HCT116 (cell line): ENCODE measurements at places on chromosomes 2 and 18. TPM values are rescaled to one million over a fixed set of nuclear protein-coding genes. Genes with fewer than 3 reads are reported as not detected.

Gene MYCN
- total RNA-seq: not detected

Gene CSRNP3
- 0.05 TPM for total RNA-seq

Gene CRACDL
- 1.1 TPM for total RNA-seq

Gene PARD3B
- total RNA-seq: 2.0 TPM

GRCh38 chr2:156110890-156111289 lies 221.6 kb downstream of the NR4A2 start:
- no peaks in the 10 kb centered on the region for H3K36me3 ChIP-seq
- no peak overlapping the region for H3K4me3 ChIP-seq
- H3K27me3 ChIP-seq: no peaks in the 10 kb centered on the region
- peak; percentile 37 for DNase-seq

DNA sequence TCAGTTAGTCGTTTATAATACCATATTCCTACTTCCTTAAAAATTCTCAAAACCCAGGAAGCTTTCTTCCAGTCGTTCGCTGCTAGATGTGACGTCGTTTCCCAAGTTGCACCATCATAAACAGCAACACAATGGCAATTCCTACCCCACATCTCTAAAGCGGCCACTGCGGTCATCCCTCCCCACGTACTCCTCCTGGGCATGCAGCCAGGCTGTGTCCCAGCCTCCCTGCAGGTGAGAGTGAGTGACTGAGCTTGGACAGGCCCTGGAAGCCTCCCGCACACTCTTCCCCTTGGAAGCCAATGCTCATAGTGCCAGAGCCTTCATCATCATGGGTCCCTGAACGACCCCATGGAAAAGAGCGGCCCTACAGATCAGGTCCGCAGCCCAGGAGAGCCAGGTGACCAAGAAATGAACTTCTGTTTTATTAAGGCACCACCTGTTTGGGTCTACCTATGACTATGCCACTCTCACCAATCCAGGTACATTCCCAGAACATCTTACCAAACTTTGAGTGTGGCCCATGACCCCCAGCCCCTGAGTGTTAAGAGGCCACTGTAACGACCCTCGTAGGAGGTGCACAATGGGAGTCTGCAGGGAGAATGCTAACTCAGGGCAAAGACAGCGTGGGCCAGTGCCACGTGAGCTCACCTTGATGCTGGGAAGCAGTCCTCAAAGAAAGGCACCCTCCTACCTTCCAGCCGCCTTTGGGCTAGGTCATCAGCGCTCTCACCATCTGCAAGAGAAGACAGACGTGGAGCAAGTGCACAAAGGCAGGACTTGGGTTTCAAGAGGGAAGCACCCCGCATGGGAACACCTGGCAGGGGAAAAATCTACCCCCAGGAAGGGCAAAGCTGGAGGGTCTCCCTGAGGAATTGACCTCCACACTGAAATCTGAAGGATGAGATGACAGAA lies 74.7 kb upstream of the RAB6C start:
- no peak overlapping the region for H3K4me3 ChIP-seq
- H3K27ac ChIP-seq: no peak overlapping the region
- no peaks in the 10 kb centered on the region for H3K36me3 ChIP-seq
- no peaks in the 10 kb centered on the region for H3K4me1 ChIP-seq
- H3K27me3 ChIP-seq: no peaks in the 10 kb centered on the region

DNA sequence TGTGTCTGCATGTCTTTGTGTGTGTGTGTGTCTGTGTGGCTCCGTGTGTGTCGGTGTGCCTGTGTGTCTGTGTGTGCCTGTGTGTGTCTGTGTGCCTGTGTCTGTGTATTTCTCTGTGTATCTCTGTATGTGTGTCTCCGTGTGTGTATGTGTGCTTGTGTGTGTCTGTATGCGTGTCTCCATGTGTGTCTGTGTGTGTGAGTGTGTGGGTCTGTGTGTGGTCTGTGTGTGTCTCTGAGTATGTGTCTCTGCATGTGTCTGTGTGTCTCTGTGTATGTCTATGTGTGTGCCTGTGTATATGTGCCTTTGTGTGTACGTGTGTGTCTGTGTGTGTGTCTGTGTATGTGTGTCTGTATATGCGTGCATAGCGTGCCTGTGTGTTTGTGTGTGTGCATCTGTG lies 45.2 kb downstream of the MYCN start:
- H3K4me1 ChIP-seq: no peaks in the 10 kb centered on the region
- H3K4me3 ChIP-seq: no peak overlapping the region
- no peak for DNase-seq
- H3K36me3 ChIP-seq: no peaks in the 10 kb centered on the region

DNA sequence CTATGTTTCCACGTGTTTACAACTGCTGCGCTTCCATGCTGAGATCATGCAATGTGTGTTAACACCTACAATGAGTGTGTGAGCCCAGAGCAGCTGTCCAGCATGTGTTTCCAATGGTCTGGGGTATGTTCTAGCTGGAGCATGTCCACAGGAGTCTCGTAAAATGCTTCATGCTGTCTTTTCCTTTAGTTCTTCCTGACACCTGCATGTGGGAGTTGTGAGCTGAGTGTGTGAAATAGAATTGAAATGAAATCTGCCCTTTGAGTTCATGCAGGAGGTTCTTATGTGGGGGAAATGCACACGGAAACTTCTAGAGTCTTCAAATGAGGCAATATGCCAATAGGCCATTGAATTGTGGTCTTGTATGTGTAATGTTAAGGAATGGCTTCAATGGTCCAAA lies 205.1 kb downstream of the RND3 start:
- no peaks in the 10 kb centered on the region for H3K4me1 ChIP-seq
- H3K36me3 ChIP-seq: no peaks in the 10 kb centered on the region
- H3K4me3 ChIP-seq: no peak overlapping the region

DNA sequence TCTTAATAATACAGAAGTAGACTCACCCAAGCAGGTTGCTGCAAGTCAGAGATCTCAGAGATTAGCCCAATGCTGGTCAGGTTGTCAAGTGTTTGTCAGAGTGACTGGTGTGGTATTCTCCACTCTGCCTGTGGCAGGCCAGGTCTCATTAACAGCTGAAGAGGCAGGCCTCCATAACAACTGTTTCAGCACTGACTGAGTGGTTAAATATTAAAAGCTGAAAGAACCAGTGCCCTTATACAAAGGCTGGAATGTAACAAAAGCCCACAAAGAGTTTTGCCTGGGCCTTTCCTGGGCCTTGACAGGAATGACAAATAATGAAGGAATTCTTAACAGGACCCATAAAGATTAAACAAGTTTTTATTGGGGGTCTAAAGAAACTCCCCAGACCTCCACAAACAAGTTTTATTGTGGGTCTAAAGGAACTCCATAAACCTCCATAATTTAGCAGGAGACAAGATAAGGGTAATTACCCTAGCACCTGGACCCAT lies 26.8 kb downstream of the SULT1C2 start:
- H3K27ac ChIP-seq: no peak overlapping the region
- H3K4me1 ChIP-seq: no peaks in the 10 kb centered on the region
- H3K4me3 ChIP-seq: no peak overlapping the region
- H3K27me3 ChIP-seq: no peaks in the 10 kb centered on the region
- no peak for DNase-seq
- no peaks in the 10 kb centered on the region for H3K36me3 ChIP-seq

DNA sequence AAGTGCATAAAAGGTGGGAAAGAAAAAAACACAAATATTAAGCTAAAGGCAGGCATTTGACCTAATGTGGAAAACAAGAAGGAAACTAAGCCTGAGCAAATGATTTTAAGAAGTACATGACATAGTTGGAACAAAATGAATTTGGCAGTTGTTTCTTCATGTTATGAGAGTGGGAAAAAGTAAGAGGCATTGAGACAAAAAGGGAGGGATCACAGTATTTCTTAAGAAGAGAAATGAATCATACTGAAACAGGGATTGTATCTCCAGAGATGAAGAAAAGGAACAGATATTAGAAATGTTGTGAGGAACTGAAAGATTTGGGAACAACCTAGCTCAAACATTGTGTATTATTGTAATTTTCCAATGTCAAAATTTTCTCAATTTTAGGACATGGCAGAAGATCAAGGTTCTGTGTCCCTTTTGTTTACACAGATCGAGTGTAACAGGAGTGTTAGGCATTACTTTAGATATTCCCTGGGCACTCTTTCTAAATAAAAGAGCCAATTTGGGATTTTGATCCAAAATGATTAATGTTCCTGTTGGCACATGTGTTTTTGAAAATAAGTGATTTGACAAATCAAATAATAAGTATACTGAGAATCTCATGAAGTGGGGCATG lies 98.6 kb downstream of the CALCRL start:
- H3K27ac ChIP-seq: no peak overlapping the region
- DNase-seq: no peak
- no peak overlapping the region for H3K4me3 ChIP-seq
- H3K4me1 ChIP-seq: no peaks in the 10 kb centered on the region
- no peaks in the 10 kb centered on the region for H3K36me3 ChIP-seq
- no peaks in the 10 kb centered on the region for H3K27me3 ChIP-seq

- DNase-seq: peak; percentile 73
- no peaks in the 10 kb centered on the region for H3K27me3 ChIP-seq
- H3K4me3 ChIP-seq: peak overlapping the region; percentile 32
- H3K36me3 ChIP-seq: no peaks in the 10 kb centered on the region
- peaks cover 74% of the 10 kb centered on the region for H3K4me1 ChIP-seq
Measured at GRCh38 chr18:8800445-8800844, 95.1 kb downstream of the MTCL1 start.

DNA sequence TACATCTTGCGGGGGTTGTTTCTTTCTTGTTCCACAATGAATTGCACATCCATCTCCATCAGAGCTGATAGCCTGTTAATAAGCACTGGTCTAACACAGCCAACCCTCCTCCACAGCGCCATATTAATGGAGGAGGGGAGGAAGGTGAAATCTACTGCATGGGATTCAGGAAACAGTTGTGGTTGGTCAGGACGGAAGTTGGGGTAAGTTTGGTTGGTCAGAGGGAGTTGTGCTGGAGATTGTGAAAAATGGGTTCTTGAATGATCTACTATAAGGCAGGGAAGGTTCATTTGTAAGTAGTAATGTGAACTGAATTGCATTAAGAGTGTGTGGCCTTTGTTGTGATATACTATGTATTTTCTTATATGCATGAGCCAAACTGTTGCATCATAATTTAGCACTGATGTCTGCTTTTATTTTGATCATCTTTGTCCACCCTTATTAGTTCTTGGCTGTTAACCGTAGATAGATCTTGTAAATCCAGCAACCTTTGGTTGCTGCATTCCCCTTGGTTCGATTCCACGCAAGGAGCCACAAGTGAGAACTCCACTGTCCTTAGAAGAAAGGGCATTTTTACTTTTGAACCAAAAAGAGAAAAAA lies 150.6 kb upstream of the MAPRE2 start:
- H3K27me3 ChIP-seq: no peaks in the 10 kb centered on the region
- no peaks in the 10 kb centered on the region for H3K4me1 ChIP-seq
- H3K4me3 ChIP-seq: no peak overlapping the region
- H3K36me3 ChIP-seq: no peaks in the 10 kb centered on the region

DNA sequence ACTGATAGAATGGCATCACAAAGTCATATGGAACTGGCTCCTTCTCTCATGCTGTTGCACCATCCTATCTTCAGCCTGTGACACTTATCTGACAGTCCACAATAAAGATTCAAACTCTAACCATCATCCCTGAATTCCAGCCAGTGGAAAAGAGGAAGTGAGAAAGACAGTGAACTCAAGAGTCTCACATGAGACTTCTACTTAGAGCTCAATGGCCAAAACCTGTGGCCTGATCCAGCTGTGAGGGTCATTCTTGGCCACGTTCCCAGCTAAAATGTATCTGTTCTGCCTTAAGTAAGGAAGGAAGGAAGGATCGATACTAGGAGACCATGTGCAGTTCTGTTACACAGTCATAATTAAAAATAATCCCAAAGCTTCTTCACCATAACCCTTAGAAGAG lies 73.6 kb downstream of the RND3 start:
- H3K4me1 ChIP-seq: peaks cover 13% of the 10 kb centered on the region; the same call in 1 of the 2 replicates
- H3K4me3 ChIP-seq: no peak overlapping the region
- no peaks in the 10 kb centered on the region for H3K27me3 ChIP-seq
- no peak for DNase-seq

DNA sequence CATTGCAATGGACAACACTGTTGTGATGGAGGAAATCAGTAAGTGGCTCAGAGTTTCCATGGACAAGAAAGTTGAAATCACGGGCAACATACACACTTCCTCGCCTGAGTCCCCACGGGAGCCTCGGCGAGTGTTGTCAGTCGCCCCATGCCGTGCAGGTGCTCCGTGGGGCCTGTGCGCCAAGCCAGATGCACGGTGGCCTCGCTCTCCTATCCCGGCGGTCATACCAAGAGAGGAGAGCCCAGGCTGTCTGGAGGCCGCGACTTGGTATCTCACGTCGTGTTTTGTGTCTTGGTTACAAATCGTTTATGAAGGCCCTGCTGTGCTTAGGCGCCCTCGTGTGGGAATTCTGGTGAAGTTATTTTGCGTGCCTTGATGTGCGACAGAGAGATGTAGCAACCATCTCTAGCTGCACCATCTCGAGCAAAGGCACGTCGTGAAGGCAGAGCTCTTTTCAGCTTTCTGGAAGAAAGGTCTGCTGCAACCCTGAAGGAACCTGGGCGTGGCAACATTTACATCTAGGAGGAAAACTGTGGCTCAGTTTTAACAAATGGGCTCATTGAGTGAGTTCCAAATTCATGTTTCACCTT lies 21.8 kb downstream of the ATG4B start:
- H3K4me3 ChIP-seq: no peak overlapping the region
- H3K4me1 ChIP-seq: no peaks in the 10 kb centered on the region
- H3K27me3 ChIP-seq: no peaks in the 10 kb centered on the region
- no peak for DNase-seq
- H3K36me3 ChIP-seq: peaks cover 23% of the 10 kb centered on the region; the same call in 1 of the 2 replicates
- no peak overlapping the region for H3K27ac ChIP-seq

DNA sequence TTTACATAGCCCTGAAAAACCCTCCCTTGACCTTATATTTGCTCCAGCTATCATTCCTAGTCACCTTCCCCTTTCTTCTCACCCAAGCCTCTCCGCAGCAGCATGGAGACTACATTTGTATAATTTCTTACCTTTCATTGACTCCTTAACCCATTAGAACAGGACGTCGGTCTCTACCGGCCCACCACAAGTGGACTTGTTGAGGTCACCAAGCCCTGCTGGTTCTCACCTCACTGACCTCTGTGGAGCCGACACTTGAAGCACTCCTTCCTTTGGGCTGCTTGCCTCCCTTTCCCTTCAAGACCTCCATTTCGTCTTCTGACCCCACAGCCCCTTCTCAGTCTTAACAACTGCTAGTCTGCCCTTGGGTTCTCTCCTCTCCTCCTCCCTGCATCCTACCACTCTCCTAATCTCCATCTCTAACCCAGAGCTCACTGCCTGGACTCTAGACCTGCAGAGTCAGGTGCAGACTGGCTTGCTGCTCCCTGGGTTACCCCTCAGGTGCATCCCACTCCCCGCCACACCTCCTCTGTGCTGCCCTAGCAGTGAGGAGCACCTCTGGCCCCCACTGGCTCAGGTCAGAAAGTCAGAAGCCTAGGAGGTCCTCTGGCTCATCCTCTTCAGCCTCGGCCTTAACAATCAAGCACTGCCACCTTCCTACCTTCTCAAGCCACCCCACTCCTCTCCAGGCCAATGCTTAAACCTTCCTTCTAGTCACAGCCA lies 5.3 kb upstream of the SFXN5 start:
- H3K4me1 ChIP-seq: no peaks in the 10 kb centered on the region
- DNase-seq: no peak
- H3K27ac ChIP-seq: no peak overlapping the region
- no peaks in the 10 kb centered on the region for H3K36me3 ChIP-seq
- no peaks in the 10 kb centered on the region for H3K27me3 ChIP-seq
